ENCODE measurements at places on chromosomes 13 and 19.

DNA sequence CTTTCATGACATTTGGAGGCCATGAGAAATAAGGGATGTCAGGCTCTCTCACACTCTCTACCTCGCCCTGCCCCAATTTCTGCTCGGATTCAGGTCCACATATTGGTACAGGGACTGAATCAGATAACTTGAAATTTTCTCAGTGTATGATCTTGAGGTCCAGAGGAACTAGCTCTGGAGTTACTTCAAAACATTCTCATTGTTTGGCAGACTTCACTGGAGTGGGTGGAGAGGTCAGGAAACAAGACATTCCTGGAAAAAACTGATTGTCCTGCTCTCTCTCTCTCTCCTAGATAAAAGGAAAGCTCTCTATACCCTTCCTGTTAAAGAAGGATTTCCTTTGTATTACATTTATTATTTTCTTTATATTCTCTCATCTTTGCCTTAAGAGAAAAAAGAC, 428.1 kb upstream of the DACH1 start:
- no peak for DNase-seq

GRCh38 chr13:39810091-39810877, 154.8 kb downstream of the COG6 start:
- DNase-seq = no peak

DNA sequence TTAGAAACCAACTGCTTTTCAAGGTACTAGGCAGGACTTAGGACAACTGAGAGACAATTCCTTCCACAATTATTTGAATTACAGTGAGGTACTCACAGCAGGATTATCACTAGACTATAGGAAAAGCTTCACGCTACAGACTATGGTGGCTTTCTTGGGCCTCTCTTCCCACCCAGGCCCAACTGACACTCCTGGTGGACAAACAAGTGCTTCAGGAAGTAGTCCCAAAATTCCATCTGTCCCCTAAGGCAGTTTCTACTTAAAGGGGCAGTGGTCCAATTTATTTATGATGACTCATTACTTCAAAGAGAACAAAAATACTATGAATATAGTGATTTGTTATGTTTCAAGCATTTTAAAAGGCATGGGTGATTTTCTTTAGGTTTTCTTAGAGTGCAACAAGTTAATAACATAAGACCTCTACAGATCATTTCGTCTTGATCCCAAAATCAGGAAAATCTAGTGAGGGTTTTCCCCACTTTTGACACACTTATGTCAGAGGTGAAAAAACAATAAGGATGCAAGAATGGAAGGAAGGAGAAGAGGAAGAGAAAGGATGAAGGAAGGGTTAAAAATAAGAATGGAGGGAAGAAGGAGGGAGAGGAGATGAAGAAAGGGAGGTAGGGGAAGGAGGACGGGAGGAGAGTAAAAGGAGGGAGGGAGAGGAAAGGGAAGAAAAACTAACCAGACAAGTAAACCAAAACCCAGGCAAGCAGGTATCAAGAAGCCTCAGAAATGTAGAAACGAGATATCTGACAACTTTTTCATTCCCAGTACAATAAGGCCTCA, 100.7 kb downstream of the SERP2 start:
- no peak for DNase-seq

DNA sequence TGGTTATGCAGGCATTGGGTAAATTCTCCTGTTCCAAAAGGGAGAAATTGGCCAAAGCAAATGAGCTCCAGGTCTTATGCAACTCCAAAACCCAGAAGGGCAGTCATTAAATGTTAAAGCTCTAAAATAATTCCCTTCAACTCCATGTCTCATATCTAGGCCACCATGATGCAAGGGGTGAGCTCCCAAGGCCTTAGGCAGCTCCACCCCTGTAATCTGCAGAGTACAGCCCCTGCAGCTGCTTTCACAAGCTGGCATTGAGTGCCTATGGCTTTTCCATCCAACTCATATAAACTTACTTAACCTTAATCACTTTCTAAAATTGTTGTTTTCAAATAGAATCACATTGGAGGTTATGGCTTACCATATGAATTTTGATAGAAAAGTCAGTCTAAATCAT, 44.7 kb upstream of the ZNF429 start:
- DNase-seq = no peak

GRCh38 chr13:67299072-67299635, 69.0 kb upstream of the PCDH9 start:
- DNase-seq = no peak

DNA sequence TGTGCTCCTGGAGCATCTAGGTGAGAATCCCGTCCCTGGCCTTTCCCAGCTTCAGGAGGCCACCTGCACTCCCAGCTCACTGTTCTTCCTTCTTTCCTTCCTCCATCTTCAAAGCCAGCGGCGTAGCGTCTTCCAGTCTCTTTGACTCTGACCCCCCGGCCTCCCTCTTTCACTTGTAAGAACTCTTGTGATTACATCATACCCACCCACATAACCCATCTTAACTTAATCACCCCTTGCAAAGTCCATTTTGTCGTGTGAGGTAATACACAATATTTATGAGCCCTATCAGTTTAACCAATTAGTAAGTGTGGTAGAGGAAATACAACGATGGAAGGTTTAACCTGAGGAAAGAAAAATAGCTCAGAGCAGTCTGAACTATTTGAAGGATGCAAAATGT, 4.6 kb upstream of the CDC16 start:
- no peak for DNase-seq

DNA sequence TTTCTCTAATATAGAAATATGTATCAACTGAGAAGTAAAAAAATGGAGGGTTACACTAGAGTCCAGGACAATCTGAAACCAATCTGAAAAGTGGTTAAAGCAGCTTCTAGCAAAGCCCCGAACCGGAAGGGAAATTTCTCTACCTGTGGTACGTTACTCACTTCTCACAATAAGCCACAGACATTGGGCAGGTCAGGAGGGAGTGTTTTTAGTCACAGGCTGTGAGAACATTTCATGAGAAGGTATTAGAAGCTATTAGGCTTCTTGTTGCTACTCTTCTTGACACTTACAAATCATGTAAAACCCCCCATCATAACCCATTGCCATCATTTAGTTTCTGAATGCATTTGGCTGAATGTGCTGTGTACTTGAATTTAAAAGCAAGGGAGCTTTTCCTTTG, 120.9 kb downstream of the NUFIP1 start:
- DNase-seq = no peak

All from lower leg skin (tissue), 4 donors.